ENCODE measurements at places on chromosomes 6 and 20.
A peak's percentile ranks its signal among the peaks of the same experiment; 100 is the strongest.

- H3K4me3 ChIP-seq = no peak overlapping the region
- H3K4me1 ChIP-seq = no peaks in the 10 kb centered on the region
- no peaks in the 10 kb centered on the region for H3K36me3 ChIP-seq
Observed at GRCh38 chr6:64890609-64891008, 816.4 kb downstream of the EYS start.

GRCh38 chr6:31265926-31266325, 6.0 kb downstream of the HLA-C start:
- H3K4me1 ChIP-seq = no peaks in the 10 kb centered on the region
- no peaks in the 10 kb centered on the region for H3K36me3 ChIP-seq
- H3K4me3 ChIP-seq = no peak overlapping the region
- H3K27ac ChIP-seq = no peak overlapping the region

DNA sequence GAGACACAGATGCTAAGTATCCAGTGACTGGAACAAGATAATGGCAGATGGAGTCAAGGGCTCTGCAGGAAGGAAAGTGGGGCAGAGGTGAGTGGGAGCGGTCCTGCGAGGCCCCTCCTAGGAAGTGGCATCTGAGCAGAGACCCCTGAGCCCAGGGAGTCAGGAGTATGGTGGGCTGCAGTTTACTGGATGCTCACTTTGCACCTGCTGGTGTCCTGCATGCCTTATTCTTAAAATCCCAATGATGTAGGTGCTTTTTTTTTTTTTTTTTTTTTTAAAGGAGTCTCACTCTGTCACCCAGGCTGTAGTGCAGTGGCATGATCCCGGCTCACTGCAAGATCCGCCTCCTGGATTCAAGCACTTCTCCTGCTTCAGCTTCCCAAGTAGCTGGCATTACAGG, 5.6 kb downstream of the CEBPB start:
- peaks cover 3% of the 10 kb centered on the region for H3K4me1 ChIP-seq
- no peaks in the 10 kb centered on the region for H3K36me3 ChIP-seq
- no peak overlapping the region for H3K4me3 ChIP-seq

DNA sequence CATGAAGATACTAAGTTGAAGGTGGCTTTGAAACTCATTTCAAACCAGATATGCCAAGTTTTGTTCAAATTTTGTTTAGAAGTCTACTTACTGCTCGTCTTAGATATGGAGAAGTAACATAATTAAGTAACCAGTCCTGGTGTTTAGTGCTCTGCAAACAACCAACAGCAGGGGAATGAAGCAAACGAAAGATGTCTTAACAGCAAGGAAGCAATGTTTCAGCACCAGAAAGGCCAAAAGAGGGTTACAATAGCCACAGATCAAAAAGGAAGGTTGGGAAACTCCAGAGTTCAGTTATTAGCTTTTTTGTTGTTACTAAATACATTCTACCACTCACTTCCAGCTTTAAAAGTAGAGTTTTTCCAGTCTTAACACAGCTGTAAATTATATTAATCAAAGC, 45.1 kb downstream of the LHFPL5 start:
- no peak overlapping the region for H3K4me3 ChIP-seq
- peaks cover 2% of the 10 kb centered on the region for H3K36me3 ChIP-seq
- H3K27ac ChIP-seq = no peak overlapping the region
- DNase-seq = no peak

DNA sequence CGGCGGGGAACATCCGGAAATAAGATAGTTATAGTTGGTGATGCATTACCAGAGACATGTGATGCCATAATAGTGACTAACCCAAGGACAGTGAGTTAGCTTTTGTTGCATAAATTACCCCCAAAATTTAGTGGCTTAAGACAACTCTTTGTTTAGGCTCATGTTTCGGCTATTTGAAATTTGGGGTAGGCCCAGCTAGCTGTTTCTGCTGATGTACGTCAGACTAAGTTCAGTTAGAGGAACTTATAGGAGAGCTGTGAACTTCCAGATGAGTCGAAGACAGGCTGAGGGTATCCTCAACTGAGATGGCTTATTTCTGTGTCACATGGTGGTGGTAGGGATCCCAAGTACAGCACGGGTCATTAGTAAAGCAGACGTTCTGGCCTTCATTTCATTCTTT, 366.5 kb downstream of the PLCB1 start:
- H3K27me3 ChIP-seq = no peaks in the 10 kb centered on the region
- no peak overlapping the region for H3K27ac ChIP-seq
- no peak overlapping the region for H3K4me3 ChIP-seq
- DNase-seq = no peak
- no peaks in the 10 kb centered on the region for H3K36me3 ChIP-seq

- DNase-seq = no peak
- no peaks in the 10 kb centered on the region for H3K36me3 ChIP-seq
- no peaks in the 10 kb centered on the region for H3K27me3 ChIP-seq
- H3K4me3 ChIP-seq = no peak overlapping the region
- no peak overlapping the region for H3K27ac ChIP-seq
Observed at GRCh38 chr6:31573239-31574105, 1.4 kb downstream of the LTA start.

GRCh38 chr6:20399518-20399917, 2.2 kb upstream of the E2F3 start:
- no peak overlapping the region for H3K4me3 ChIP-seq
- no peaks in the 10 kb centered on the region for H3K4me1 ChIP-seq
- H3K27me3 ChIP-seq = peaks cover 1% of the 10 kb centered on the region
- no peak for DNase-seq
- no peak overlapping the region for H3K27ac ChIP-seq

GRCh38 chr6:111307275-111307858, 175.7 kb downstream of the REV3L start:
- no peak for DNase-seq
- peaks cover 10% of the 10 kb centered on the region for H3K36me3 ChIP-seq
- no peak overlapping the region for H3K27ac ChIP-seq
- no peaks in the 10 kb centered on the region for H3K4me1 ChIP-seq
- no peak overlapping the region for H3K4me3 ChIP-seq
- no peaks in the 10 kb centered on the region for H3K27me3 ChIP-seq

DNA sequence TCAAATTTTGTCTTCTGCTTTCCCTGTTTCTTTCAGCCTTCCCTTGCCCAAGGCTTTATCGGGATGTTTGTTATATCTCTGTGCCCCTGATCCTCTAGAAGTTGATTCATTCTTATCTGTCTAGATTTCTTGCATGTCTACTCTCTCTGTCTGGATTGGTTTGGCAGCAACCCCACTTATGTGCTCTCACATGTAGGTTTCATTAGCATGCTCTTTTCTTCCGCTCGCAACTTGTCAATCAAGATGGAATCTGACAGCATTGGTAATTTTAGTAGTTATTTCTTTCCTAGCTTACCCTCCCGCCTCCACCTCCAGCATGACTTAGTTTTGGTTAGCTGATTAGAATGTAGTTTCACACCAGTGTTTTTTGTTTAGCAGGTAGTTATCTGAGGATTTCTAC, 39.3 kb downstream of the LRRC1 start:
- H3K27me3 ChIP-seq = no peaks in the 10 kb centered on the region
- H3K27ac ChIP-seq = no peak overlapping the region
- H3K4me3 ChIP-seq = no peak overlapping the region
- no peaks in the 10 kb centered on the region for H3K36me3 ChIP-seq
- no peak for DNase-seq
- no peaks in the 10 kb centered on the region for H3K4me1 ChIP-seq

DNA sequence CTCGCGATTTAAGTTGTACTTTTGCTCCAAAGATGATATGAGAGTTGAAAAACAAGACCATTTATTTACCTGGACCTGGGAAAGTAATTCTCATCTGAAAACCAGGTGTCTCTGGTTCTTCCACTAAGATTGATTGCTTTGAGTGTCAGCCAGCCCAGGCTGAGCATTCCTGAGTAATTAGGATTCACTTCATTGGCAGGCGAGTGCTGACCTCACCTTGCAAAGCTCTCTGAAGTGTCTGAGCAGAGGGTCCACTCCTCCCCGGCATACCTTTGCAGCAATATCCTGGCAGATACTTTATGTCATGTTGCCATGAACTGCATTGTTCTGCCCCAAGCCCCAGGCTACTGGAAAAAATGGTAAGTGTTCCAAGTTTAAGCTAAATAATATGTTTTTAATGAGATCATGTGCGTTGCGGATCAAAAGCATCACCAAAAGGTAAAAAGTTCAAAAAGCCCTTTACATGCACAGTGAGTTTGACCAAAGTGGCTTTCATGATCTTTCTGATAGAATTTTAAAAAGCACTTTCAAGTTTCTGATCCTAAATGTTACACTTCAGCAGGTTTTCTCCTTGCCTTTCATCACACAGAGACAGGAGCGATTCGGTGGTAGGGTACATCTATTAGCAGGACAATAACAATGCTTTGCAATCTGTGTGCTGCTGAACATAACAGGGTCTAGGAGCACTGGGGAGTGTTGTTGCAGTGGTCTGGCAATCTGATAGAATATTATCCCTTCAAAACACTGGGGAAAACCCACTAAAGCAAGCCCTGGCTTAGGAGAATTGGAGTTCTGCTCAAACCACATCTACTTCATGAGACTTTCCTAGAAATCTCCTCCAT, 127.8 kb upstream of the EEF1E1 start:
- H3K36me3 ChIP-seq = no peaks in the 10 kb centered on the region
- DNase-seq = no peak

- no peak overlapping the region for H3K4me3 ChIP-seq
- peaks cover 14% of the 10 kb centered on the region for H3K4me1 ChIP-seq
- no peaks in the 10 kb centered on the region for H3K36me3 ChIP-seq
- H3K27ac ChIP-seq = no peak overlapping the region
Observed at GRCh38 chr6:3372912-3373554, 83.8 kb downstream of the SLC22A23 start.

GRCh38 chr6:90795078-90795477, 208.2 kb upstream of the MAP3K7 start:
- no peaks in the 10 kb centered on the region for H3K27me3 ChIP-seq
- H3K4me1 ChIP-seq = no peaks in the 10 kb centered on the region
- H3K4me3 ChIP-seq = no peak overlapping the region
- H3K27ac ChIP-seq = no peak overlapping the region
- no peak for DNase-seq

DNA sequence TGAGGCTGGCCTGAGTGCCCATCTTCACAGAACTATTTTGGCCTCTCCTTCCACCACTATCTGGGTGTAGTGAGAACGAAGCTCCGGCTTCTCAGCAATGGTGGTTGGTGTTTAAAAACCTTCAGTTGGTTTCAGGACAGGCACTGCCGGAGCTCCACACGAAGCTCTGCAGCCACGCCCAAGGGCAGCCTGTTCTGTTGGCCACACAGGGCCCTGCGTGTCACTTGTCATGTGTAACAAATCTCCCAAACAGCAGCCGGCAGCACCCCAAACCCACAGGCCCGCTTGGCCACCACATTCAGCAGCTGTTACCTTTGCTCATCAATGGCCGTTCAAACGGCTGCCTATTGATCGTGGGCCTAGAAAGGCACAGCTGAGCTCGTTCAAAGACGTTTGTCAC, 97.5 kb downstream of the ERMARD start:
- no peaks in the 10 kb centered on the region for H3K36me3 ChIP-seq
- no peak for DNase-seq
- no peaks in the 10 kb centered on the region for H3K4me1 ChIP-seq
- H3K27me3 ChIP-seq = no peaks in the 10 kb centered on the region
- no peak overlapping the region for H3K27ac ChIP-seq
- H3K4me3 ChIP-seq = no peak overlapping the region

GRCh38 chr6:30885999-30886896, 1.9 kb downstream of the DDR1 start:
- H3K4me3 ChIP-seq = peak overlapping the region; percentile 73
- peak overlapping the region; percentile 46 for H3K27ac ChIP-seq
- peaks cover 20% of the 10 kb centered on the region for H3K4me1 ChIP-seq
- DNase-seq = no peak

- H3K36me3 ChIP-seq = no peaks in the 10 kb centered on the region
- no peak overlapping the region for H3K27ac ChIP-seq
Observed at GRCh38 chr6:150207931-150208570, 65.2 kb downstream of the PPP1R14C start.

DNA sequence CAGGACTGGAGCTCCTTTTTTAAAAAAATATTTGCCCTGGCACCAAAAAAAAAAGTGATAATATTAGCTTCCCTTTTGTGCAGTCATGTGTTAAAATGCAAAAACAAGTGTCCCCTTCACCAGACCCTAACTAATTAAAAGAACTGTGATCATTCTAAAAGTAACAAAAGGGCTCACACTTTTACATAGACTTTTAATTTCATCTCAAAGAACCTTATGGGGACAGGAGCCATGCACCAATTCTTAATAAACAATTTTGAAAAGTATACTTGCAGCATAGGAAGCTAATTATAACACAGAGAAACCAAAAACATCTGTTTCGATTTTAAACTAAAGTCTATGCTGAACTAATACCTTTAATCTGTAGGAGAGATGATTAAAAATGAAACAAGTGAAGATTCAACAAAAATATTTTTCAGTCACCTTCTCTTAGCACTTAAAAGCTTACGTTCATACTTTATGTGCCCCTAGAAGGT, 17.3 kb downstream of the STX7 start:
- DNase-seq = no peak
- H3K4me3 ChIP-seq = no peak overlapping the region
- H3K27me3 ChIP-seq = no peaks in the 10 kb centered on the region

GRCh38 chr6:40520678-40521077, 66.5 kb downstream of the LRFN2 start:
- no peak overlapping the region for H3K27ac ChIP-seq
- H3K4me3 ChIP-seq = no peak overlapping the region
- H3K27me3 ChIP-seq = no peaks in the 10 kb centered on the region
- DNase-seq = no peak
- no peaks in the 10 kb centered on the region for H3K4me1 ChIP-seq

- H3K27ac ChIP-seq = no peak overlapping the region
- H3K36me3 ChIP-seq = no peaks in the 10 kb centered on the region
- DNase-seq = no peak
- H3K4me1 ChIP-seq = peaks cover 7% of the 10 kb centered on the region
Observed at GRCh38 chr6:36053878-36054277, 26.3 kb downstream of the MAPK14 start.

- H3K36me3 ChIP-seq = no peaks in the 10 kb centered on the region
- DNase-seq = no peak
- H3K4me1 ChIP-seq = no peaks in the 10 kb centered on the region
- H3K4me3 ChIP-seq = no peak overlapping the region
Observed at GRCh38 chr20:2847802-2848201, 7.3 kb downstream of the VPS16 start.

GRCh38 chr6:152634773-152635172, 2.4 kb downstream of the SYNE1 start:
- H3K4me3 ChIP-seq = no peak overlapping the region
- H3K36me3 ChIP-seq = no peaks in the 10 kb centered on the region
- no peak overlapping the region for H3K27ac ChIP-seq
- no peak for DNase-seq

GRCh38 chr6:166779381-166779780, 152.3 kb upstream of the RPS6KA2 start:
- no peaks in the 10 kb centered on the region for H3K27me3 ChIP-seq
- H3K36me3 ChIP-seq = no peaks in the 10 kb centered on the region
- H3K4me1 ChIP-seq = no peaks in the 10 kb centered on the region
- H3K4me3 ChIP-seq = no peak overlapping the region
- no peak for DNase-seq
- H3K27ac ChIP-seq = no peak overlapping the region
